ENCODE measurements at places on chromosomes 11 and 22. TPM values are rescaled to one million over a fixed set of nuclear protein-coding genes. Genes with fewer than 3 reads are reported as not detected.

Gene KCNE3
- total RNA-seq, result not detected

Gene C11orf87
- not detected for total RNA-seq

Gene RIMBP3B
- total RNA-seq, result 1.1 TPM

Gene LRRC74B
- not detected for total RNA-seq

Gene MYBPC3
- total RNA-seq, result 0.18 TPM

Gene GTSE1
- total RNA-seq, result 109 TPM

Gene FIBIN
- not detected for total RNA-seq

Gene SLCO2B1
- not detected for total RNA-seq

Gene TCN2
- total RNA-seq, result 3.8 TPM

Gene CST6
- total RNA-seq, result not detected

DNA sequence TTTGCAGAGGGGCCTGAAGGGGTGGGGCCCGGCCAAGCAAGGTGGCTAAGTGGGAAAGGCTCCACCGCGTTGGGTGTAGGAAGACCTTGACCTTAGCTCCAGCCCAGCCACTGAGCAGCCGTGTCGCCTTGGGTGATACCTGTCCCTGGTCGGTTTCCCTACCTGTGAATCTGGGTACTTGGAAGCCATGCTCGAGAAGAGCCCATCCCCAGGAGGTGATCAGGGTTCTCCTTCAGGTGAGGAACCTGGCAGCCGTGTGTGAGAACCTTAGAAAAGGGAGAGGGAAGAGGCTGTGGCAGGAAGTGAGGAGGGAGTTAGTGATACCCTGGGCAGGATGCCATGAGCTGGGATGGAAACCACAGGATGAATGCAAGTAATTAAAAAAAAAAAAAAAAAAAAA is 21.6 kb downstream of the PPARA start:
- no peak for DNase-seq

DNA sequence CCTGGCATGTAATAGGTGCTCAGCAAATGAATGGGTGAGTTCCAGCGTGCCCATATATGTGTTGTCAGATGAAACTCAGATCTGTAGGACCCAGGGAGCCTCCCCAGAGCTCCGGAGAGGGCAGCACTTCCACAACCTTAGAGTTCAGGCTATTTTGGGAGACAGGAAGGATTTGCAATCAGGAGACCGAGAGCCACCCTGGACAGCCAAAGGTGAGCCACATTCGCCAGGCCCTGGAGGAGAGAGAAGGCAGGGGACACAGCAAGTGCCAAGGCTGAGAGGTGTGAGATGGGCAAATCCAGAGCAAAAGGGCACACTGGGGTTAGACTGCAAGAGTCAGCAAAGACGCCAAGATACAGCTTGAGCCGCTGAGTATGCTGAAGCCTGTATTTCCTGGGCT is 66.4 kb downstream of the CD82 start:
- DNase-seq, result no peak

DNA sequence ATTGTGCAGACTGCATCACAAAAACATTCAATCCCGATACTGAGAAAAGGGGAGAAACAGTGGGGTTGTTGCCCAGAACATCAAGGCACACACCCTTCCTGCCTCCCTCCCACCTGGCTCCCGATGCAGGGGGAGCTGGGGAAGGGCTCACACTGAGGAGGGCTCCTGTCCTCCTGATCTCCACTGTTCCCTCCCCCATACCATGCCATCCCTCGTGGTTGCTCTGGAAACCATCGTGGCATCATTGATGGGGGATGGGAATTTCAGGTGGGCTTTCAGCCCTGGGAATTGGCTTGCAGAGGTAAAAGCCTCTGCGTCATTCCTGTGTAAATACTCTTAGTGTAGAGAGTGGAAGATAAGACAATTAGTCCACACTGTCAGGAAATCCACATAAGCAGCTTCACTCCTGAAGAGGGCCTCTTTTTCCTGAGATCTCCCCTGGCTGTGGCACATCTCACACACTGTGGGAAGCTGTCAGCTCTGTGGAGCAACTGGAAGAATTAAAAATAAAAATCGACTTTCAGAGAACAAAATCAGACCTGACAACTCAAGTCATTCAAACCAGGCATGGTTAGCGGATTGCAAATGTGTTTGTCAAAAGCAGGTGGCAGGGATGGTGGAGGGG is 176.0 kb downstream of the CHST1 start:
- DNase-seq, result no peak

DNA sequence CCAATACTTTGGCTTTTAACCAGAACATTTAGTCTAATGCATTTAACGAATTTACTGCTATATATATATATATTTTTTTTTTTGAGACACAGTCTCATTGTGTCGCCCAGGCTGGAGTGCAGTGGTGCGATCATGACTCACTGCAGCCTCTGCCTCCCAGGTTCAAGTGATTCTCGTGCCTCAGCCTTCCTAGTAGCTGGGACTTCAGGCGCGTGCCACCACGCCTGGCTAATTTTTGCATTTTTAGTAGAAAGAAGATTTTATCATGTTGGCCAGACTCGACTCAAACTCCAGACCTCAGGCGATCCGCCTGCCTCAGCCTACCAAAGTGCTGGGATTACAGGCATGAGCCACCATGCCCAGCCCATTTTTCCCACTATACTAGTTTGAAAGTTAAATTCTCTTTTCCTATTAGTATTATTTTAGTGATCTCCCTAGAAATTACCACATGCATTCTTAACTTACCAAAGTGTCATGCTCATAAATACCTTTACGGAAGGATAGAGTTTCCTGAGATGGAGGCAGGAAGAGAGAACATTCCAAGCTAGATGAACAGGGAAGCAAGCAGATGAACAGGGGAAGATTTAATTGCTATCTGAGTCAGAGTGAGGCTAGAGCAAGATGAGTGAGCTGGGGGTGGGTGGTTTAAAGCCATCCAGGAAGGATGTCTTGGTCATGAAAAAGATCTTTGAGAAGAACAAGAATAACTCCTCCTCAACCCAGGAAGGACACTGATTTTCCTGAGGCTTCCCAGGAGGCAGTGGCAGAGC is 4.4 kb upstream of the PGAP2 start:
- no peak for DNase-seq

GRCh38 chr11:69364921-69365320 is 71.0 kb downstream of the MYEOV start:
- no peak for DNase-seq

- no peak for DNase-seq
These were observed 6.9 kb downstream of the MUC6 start for GRCh38 chr11:1029654-1030053.

GRCh38 chr11:107563702-107564101 is 1.8 kb downstream of the ALKBH8 start:
- peak; percentile 70 for DNase-seq

DNA sequence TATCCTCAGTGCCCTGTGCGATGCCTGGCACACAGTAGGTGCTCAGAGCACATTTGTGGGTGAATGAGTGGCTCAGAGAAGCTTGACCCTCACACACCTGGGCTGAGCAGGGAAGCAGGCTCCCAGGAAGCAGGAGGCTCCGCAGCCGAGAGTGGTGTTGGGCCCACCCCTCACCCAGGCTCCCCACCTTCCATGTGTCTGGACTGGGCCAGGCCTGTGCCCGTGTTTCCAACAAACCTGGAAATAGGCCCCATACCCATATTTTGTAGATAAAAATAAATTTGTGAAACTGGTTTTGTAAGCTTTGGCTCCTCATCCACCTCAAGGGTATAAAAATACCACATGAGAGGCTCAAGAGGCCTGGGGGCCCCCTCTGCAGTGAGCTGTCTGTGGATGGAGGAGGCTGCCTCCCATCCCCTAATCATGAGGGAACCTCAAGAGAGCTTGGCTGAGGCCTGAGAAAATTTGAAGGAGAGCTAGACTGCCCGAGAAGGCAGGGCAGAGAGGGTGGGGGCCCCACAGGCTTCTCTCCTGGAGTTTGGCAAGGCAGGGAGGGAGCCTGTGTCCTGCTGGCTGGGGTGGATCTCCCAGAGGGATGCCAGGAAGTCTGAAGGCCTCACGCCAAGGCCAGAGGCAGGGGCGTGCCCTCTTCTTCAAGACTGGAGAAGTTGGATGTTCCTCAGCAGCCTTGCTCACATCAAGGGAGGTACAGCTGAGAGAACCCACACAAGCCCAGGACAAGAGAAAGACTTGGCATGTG is 147.0 kb upstream of the NECTIN1 start:
- DNase-seq, result no peak

DNA sequence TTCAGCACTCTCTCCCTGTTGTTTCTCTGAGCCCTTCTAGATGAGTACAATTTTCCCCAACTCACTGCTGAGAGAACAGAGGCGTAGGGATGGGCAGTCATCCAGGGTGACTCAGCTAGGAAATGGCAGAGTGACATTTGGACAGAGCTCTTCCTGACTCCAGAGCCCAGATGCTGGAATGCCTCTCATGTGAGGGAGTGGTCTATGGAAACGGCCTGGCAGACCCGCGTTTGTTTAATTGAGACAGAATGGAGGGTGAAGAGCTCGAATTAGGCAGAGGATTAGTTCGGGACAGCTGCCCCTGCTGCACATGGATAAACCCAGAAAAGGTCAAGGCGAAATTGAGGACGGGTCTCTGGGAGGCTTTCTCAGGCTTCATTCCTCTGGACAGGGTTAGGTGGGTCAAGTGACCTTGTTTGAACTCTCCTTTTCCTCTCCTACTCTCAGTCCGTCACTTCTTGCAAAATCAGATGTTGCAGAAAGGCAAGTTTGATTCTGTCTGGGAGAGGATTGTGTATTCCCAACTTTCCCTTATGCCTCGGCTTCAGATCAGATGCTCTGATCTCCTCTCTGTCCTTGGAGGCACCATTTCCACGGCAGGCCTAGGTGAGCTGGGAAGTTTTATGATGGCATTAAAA is 7.6 kb upstream of the LMO2 start:
- no peak for DNase-seq

DNA sequence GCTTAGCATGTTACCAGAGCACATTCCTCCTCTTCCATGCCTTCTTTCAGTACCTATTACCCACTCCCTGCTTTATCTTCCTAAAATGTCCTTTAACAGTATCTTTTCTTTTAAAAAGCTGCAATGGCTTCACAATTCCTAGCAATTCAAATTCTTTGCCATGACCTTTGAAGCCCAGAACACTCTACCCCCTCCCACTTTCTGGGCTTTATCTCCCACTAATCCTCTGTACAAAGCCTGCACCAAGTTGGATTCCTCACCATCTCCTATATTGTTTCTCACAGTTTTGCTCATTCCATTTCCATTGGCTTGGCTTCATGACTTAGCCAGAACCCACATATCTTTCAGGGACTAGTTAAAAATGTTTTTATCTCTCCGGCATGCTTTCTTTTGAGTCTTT is 80.9 kb downstream of the FAM76B start:
- no peak for DNase-seq

GRCh38 chr22:36238373-36239149 is 766 bp downstream of the APOL2 start:
- peak; percentile 4 for DNase-seq

- no peak for DNase-seq
These were observed 1289.4 kb downstream of the FAM181B start for GRCh38 chr11:81444297-81444696.

DNA sequence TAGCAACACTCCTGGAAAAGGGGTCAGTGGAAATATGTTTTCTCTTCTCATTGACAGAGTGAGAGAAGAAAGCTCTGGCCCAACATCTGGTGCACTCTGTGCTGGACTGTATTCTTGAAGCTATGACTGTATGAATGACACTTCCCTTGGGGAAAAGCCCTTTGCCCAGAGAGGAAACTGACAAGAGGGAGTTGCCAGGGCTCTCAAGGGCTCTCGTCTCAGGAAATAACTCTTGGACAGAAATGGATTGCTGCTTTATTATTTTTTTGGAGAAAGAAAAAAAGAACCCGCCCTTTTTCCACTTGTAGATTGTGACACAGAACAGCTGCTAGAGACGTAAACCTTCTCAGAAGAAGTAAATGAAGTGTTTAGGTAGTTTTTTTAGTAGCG is 11.4 kb downstream of the ETS1 start:
- no peak for DNase-seq

DNA sequence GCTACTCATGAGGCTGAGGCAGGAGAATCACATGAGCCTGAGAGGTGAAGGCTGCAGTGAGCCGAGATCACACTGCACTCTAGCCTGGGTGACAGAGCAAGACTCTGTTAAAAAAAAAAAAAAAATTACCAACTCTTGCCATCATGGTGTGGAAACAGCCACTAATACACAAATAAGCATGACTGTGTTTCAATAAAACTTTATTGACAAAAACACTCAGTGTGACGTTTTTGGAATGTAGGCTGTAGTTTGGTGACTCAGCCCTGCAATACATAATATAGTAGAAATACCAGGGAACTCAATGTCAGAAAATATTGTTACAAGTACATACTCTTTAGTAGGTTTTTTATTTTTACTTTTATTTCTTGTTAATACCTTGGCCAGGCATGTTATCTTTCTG is 207.1 kb downstream of the CASP12 start:
- no peak for DNase-seq

DNA sequence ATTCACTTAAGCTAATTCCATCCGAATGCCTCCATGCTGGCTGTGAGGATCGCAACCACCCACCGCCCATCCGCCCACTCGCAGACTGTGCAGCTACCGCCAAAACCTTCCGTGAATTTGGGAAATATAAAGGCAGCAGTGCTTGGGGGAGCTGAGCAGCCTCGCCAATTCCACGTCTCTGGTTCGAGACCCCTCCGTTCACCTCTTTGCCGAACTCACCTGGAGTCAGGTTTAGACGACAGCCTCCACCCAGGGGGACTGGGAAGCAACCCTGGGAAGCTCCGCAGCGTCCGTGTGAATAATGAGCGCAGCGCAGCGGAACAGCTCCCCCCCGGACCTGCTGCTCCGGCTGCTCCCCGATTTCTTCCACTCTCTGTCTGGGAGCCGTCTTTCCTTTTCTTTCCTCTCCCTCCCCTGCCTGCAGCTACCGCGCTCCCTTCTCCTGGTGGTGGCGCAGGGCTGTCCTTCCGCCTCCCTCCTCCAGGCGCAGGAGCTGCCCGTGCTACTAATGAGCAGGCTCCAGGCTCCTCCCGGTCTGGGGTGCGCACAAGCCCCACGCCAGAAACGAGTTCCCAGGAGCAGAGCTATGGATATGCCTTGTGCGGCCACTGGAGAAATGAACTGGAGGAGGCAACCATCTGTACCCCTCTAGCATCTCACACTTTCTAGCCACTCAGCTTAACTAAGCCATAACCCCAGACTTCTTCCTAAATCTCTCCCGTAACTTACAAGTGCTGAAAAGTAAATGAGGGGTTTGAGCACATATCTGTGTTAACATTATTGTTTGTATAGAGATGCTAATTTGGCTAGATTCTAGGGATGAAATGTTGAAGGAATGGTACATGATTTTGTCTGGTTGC is 107.3 kb downstream of the XKR3 start:
- DNase-seq, result no peak

DNA sequence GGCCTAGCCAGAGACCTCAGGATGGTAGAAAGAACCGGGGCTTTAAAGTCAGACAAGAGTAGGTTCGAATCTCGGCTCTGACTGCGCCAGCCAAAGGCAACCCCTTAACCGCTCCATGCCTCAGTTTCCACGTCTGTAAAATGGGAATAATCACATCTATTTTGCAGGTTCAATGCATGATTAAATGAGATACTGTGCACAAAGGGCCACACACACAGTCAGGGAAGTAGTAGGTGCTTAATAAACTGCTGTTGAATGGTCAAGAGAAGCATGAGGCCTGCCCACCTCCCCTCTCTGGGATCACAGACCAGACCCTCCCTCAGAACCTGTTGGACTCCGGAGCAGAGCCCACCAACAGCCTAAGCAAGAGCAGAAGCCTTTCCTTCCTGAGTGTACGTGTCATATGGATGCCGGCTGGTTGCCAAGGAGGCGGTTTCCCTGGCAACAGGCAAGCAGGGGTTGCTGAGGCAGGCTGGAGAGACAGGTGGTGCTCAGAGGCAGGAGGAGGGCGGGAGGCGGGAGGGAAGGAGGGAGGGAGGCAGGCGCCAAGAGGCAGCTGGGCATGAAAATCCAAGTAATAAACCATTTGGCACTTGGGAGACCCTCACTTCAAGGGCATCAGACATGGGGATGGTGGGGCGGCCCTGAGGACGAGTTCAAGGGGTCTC is 43.9 kb downstream of the NFAM1 start:
- peak; percentile 15 for DNase-seq

All from OCI-LY7 (cell line).